Activated T-cell treated with anti-CD3 and anti-CD28 coated beads for 4 hours (primary cell): ENCODE measurements at places on chromosomes 7 and 10.

DNA sequence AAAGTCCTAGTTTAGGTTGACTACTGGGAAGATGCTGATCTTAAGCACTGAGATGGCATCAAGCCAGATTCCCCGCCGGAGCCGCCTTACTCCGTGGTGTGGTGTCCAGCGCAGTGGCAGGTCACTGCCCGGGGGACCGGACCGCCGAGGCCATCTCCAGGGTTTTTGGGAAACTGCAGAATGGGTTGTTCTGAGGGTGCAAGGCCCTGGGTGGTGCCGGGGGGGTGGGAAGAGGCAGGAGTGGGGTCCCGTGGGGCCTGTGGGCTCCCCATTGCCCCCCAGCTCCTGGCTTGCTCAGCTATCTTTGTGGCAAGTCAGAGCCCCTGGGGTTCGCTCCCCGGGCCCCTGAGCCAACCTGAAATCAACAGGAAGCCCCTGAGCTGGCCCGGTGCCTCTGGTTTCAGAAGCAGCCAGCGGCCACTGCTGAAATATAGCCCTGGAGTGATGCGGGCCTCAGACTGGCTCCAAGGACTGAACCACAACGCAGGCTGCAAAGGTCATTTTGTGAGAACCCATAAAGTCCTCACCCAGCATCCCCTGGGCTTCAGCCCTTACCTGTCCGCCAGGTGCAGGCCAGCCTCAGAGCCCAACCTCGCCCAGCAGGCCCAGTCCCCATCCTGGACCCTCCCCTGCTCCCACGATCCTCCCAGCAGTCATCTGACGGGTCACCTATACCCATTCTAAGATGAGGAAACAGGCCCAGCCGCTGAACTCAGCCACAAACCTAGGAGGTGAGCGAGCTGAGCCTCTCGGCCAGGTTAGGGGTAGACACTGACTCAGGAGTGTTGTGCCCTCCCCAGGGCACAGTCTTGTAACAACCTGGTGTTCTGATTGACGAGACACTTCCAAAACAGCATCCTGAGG, 102.7 kb downstream of the PDGFA start:
- DNase-seq: no peak

DNA sequence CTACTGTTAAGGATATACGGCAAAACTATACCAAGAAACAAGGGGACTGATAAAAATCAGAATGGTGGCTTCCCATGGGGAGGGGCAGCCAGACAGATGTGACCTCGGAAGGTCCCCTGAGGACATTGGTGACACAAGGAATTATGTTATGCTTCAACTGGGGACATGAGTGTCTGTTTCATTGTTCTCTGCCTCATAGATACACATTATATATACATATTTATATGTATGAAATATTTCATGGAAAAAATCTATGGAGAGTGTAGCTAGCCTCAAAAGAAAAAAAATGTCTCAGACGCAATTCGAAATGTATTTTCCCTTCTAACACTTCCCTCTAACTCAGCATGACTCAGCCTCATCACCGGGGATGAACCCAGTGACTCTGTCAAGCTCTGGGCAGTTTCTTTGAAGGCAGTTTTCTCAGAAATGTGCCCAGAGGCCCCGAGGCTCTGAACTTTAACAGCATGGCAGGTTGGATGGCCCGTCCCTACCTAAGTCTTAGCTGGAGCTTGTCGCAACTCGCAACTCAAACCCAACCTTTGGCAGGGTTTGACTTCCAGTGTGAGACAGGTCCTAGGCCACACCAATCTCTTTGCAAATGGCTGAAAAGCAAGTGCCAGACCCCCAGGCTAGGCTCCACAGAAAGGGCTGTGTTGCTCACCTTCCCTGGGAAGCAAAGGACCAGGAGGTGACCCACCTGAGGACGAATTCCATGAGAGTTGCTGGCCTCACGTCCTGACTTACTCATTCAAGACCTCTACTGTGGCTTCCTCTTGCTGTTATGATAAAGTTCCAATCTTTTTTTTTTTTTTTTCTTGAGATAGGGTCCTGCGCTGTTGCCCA, 86.9 kb downstream of the CARD11 start:
- DNase-seq: peak; percentile 13

DNA sequence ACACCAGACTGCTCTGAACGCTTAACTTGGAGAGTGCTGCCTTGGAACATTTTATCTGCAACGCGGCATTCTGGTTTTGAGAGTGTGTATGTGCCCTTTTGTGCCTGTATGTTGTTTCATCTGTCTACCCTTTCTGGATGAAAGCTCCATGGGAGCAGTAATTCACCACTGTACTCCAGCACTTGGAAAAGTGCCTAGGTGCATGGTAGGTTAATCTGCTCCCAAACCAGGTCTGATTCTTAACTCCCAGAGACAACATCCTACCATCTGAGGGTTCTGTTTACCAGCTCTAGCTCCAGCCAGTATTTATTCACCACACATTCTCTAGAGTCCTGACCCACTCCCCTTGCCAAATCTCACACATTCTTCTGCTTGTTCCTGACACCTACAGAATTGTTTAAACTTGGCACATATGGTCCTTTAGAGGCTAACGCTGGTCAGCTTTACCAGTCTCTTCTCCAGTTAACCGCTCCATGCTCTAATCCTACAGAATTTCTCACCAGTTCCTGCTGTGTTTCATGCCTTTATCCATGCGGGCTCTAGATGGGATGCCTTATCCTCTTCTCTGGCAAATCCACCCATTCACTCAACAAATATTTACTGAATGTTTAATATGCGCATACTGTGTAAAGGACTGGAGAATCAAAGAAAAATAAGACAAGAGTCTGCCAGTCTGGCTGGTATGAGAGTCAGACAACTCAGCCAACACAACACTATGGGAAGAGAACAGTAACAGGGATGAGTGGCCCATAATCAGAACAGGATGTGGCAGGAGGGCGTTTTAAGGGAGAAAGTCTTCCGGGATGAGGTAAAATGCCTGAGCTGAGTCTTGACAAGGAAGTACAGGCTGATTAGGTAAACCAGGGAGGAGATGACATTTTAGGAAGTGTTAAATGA, 46.3 kb downstream of the MTPN start:
- no peak for DNase-seq

DNA sequence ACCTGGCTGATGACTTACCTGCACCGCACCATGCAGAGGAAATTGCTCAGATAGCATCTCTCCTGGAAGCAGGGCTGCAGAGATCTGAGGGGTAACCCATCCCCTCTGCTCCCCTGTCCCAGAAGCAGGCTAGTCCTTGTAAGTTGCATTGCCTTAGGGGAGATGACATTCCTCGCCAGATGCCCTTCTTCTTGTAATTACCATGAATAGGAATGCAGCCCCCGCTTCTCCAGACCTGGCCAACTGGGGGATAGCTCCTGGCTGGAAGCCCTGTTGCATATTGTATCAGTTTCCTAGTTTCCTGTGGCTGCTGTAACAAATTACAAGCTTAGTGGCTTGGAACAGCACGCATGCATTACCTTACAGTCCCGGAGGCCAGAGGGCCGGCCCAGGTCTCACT, 47.5 kb upstream of the EN2 start:
- DNase-seq: no peak

- no peak for DNase-seq
Observed at GRCh38 chr10:78471326-78471722, 437.7 kb downstream of the RPS24 start.

DNA sequence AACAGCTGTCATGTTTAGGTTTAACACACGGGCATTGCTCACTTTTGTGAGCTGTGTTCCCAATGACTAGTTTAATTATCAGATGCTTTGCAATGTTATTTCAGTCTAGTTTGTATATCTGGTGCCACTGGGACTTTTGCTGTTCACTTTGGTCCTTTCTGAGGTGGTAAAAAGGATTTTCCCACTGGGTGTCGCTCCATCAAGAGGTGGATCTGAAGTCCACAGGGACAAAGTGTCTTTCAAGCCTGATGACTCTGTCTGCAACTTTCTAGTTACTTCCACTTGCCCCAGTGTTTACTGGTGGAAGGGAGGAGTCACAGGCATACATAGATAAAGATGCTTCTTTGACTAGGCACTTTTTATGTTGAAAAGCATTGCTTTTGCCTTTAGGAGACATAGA, 242.2 kb downstream of the HGF start:
- DNase-seq: no peak

DNA sequence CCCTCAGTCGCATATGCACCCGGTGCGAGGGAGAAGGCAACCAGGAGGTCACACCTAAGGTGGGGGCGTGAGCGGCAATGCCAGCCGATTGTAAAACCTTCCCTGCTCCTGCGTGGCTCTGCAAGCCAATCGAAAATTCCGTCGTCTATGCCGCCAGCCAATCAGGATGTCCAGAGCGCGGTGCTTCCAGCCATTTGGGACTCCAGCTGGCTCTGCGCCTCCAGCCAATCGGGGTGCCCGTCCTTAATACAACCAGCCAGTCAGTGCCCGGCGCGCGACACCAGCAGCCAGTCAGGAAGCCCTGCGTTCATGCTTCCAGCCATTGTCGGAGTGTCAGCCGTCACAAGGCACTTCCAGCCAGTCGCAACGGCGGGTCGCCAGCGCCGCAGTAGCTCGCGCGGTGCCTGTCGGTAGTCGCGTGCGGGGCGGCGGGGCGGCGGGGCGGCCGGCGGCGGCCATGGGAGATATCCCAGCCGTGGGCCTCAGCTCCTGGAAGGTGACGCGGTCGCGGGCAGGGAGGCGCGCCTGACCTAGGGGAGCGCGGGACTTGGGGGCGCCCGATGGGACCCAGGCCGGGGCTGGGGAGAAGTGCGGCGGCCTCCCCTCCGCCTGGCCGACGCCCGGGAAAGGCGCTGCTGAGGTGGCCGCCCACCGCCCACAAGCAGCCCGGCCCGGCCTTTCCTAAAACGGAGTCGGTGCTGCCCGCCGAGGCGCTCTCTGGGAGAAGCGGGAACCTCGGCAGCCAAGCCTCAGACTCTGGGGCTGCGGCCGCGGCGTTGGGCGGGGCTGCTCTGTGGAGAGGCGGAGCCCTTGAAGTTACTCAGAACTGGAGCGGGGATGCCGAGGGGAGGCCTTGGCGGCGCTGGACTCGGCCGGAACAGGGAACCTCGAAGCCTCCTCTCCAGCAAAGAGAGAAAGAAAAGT, at the start of gene AKR1E2:
AKR1E2 (plus strand) TSS at position 340 of the 924 bp plus-strand sequence; CDS start at position 458, 118 bp downstream.
- DNase-seq: peak; percentile 60

- no peak for DNase-seq
Observed at GRCh38 chr10:14163377-14164086, 167.2 kb downstream of the FRMD4A start.

DNA sequence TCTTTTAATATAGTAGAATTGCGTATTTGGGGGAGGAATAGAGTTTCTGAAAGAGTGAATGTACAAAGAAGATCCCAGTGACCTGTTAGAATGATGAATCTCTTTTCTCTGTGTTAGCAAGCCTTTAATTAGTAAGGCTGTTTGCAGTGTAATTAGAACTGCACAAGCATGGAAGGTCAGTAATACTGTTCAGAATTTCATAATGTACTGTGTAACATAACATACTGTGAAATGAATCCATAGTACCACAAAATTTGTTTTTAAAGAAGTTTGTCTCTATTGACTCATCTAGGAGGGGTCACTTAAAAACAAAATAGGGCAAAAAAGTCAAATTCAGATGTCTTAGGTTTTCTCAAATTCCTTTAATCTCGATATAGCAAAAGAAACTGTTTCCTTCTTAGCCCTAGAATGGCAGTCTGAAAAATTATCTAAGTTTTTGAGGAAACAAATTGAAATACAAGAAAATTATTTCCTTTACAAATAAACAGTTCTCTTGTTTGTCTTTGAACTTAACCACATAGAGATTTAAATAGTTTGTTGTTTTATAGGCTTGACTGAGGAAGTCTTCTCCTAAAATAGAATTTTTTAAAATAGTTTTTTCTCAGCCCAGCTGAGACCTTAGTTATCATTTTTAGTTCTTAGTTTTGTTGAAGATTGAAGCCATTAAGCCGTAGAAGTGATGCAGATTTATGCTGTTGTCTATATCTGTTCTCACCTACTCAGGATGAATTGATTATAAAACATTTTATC, 12.5 kb downstream of the ADK start:
- DNase-seq: no peak

- DNase-seq: peak; percentile 42
Observed at GRCh38 chr10:3095373-3096139, 28.2 kb downstream of the PFKP start.

- no peak for DNase-seq
Observed at GRCh38 chr7:52120912-52121311, 804.3 kb upstream of the COBL start.

- no peak for DNase-seq
Observed at GRCh38 chr7:18461785-18462467, 33.6 kb upstream of the HDAC9 start.

DNA sequence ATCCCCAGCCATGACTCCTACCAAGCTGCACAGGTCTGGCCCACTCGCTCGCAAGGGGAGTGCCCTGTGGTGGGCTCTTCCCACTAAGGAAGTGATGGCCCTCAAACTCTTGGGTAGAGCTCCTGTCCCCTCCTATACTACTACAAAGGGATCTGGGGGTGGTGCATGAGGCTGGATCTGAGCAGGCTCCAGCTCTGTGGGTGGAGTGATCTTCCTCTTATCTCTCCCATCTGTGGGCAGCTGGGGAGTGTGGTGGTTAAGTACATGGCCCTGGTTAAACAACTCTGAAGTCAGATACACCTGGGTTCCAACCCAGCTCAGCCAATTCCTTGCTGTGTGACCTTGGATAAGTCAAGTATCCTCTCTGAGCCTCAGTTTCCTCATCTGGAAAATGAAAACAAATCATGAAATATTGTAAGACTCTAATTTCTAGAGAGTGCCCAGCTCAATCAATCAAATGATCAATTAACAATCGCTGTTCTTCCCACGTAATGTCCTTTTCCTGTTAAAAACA, 17.4 kb downstream of the DDIT4 start:
- no peak for DNase-seq

GRCh38 chr10:11515596-11516430, 95.6 kb downstream of the USP6NL start:
- DNase-seq: peak; percentile 24
